Thoracic aorta (tissue), 2 donors: ENCODE measurements at places on chromosomes 2 and 18. TPM values are rescaled to one million over a fixed set of nuclear protein-coding genes. Genes with fewer than 3 reads are reported as not detected.

- no peaks in the 10 kb centered on the region for H3K4me1 ChIP-seq
- H3K4me3 ChIP-seq, result no peak overlapping the region
- no peak overlapping the region for H3K27ac ChIP-seq
- DNase-seq, result no peak
- H3K36me3 ChIP-seq, result no peaks in the 10 kb centered on the region
These were observed 575.9 kb upstream of the ZEB2 start for GRCh38 chr2:145095641-145096435.

- H3K4me1 ChIP-seq, result no peaks in the 10 kb centered on the region
- no peak for DNase-seq
- H3K36me3 ChIP-seq, result no peaks in the 10 kb centered on the region
- H3K27me3 ChIP-seq, result no peaks in the 10 kb centered on the region
- H3K27ac ChIP-seq, result no peak overlapping the region
- no peak overlapping the region for H3K4me3 ChIP-seq
These were observed 318.9 kb upstream of the SYT4 start for GRCh38 chr18:43596105-43596712.

Gene CHRND
- total RNA-seq, result not detected

- H3K27ac ChIP-seq, result no peak overlapping the region
- H3K4me1 ChIP-seq, result peaks cover under 1% of the 10 kb centered on the region
- no peaks in the 10 kb centered on the region for H3K36me3 ChIP-seq
- no peak overlapping the region for H3K4me3 ChIP-seq
- DNase-seq, result no peak
- H3K27me3 ChIP-seq, result no peaks in the 10 kb centered on the region
These were observed 109.0 kb upstream of the STPG4 start for GRCh38 chr2:47264143-47264542.

Gene RUFY4
- total RNA-seq, result not detected

- no peak overlapping the region for H3K27ac ChIP-seq
- H3K36me3 ChIP-seq, result no peaks in the 10 kb centered on the region
- no peaks in the 10 kb centered on the region for H3K27me3 ChIP-seq
- H3K4me1 ChIP-seq, result peaks cover 21% of the 10 kb centered on the region
These were observed 15.2 kb downstream of the NPAS2 start for GRCh38 chr2:100835006-100835659.

Gene SEMA4C
- 66.3 TPM for total RNA-seq

DNA sequence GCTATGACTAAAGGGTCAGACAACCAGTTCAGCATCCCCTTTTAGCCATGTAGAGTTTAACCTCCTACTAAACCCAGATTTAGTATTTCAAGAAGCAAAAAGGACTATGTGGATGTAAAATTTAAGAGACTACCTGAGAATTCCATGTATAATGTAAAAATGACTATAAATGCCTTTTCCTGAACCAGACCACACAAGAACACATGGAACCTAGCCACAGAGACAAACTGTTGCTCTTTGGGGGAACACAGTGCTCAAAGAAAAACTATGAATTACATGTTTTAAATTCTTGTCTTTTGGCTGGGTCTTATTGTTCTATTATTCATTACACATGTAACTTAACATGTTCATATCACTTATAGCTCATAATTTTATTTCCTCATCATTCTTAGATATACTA lies 192.8 kb downstream of the DNER start:
- H3K27me3 ChIP-seq, result no peaks in the 10 kb centered on the region
- H3K27ac ChIP-seq, result no peak overlapping the region
- H3K4me3 ChIP-seq, result no peak overlapping the region
- no peaks in the 10 kb centered on the region for H3K36me3 ChIP-seq
- DNase-seq, result no peak
- H3K4me1 ChIP-seq, result peaks cover 5% of the 10 kb centered on the region

DNA sequence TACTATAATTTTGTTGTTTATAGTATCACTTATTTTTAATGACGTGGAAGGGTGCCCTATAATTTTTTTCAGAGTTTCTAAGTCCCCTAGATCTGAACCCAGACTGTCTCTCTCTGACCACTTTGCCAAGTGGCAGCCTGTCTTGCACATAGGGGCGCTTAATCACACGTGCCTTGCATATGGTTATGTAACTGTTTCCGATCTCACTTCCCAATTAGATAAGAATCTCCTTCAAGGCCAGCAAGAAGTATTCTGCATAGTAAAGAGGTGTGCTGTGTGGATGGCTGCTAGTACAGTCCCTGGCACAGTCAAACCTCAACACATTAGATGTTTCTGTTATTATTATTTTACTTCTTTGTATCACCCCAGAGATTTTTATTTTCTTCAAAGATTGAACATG lies 197.8 kb upstream of the SIX2 start:
- H3K4me3 ChIP-seq, result no peak overlapping the region
- no peaks in the 10 kb centered on the region for H3K36me3 ChIP-seq
- no peaks in the 10 kb centered on the region for H3K27me3 ChIP-seq
- no peak for DNase-seq

DNA sequence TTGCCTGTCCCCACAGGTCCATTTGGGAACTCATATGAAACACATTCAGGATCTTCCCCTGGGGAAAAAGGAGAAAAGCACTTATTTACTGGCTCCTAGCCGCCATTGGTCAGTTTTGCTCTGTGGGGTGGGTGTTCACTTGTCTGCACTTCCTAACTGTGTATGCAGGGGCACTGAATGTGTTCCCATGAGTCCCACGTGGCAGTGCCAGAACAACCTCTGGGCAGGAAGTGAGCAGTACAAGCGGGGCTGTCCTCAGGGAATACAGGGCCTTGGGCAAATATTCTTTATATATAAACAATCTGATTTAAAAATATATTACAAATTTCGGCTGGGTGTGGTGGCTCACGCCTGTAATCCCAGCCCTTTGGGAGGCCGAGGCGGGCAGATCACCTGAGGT lies 21.8 kb upstream of the CTIF start:
- H3K36me3 ChIP-seq, result no peaks in the 10 kb centered on the region
- no peaks in the 10 kb centered on the region for H3K4me1 ChIP-seq
- no peaks in the 10 kb centered on the region for H3K27me3 ChIP-seq
- no peak overlapping the region for H3K4me3 ChIP-seq
- H3K27ac ChIP-seq, result no peak overlapping the region

Gene SCLY
- 13.3 TPM for total RNA-seq

DNA sequence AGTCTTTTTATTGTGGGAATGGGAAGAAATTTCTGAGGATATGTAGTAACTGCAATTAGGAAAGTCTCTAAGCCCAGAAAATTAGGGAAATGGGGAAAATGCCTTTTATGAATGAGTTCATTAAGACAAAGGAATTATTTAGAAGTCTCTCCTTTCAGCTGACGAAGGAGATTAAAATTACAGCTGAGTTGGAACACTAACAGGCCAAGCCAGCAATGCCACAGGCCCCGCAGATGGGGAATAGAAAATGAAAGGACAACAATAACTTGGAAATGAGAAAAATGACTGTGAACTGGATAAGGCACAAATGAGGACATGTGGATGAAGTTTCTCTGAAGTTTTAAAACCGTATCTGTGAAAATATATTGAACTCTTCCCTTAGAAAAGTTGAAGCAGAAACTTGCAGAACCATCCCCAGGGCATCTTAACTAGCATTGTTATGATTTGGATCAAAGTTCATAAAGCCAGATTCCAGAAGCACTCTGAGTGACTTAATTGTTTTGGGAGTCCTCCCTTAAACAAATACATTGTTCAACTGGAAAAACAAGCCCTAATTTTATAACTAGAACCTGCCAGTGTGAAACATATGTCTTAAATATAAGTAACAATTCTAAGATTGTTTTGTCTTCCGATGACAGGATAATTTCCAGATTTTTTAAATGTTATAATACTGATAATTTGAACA lies 51.3 kb downstream of the C2orf76 start:
- H3K4me3 ChIP-seq, result no peak overlapping the region
- H3K4me1 ChIP-seq, result no peaks in the 10 kb centered on the region
- H3K27ac ChIP-seq, result no peak overlapping the region

Gene ABCA12
- total RNA-seq, result 0.14 TPM

- peaks cover 13% of the 10 kb centered on the region for H3K4me1 ChIP-seq
- no peaks in the 10 kb centered on the region for H3K36me3 ChIP-seq
- DNase-seq, result no peak
- no peak overlapping the region for H3K4me3 ChIP-seq
- H3K27ac ChIP-seq, result no peak overlapping the region
- no peaks in the 10 kb centered on the region for H3K27me3 ChIP-seq
These were observed 44.5 kb upstream of the FOSL2 start for GRCh38 chr2:28348149-28348567.

Gene CHST10
- 4.6 TPM for total RNA-seq

DNA sequence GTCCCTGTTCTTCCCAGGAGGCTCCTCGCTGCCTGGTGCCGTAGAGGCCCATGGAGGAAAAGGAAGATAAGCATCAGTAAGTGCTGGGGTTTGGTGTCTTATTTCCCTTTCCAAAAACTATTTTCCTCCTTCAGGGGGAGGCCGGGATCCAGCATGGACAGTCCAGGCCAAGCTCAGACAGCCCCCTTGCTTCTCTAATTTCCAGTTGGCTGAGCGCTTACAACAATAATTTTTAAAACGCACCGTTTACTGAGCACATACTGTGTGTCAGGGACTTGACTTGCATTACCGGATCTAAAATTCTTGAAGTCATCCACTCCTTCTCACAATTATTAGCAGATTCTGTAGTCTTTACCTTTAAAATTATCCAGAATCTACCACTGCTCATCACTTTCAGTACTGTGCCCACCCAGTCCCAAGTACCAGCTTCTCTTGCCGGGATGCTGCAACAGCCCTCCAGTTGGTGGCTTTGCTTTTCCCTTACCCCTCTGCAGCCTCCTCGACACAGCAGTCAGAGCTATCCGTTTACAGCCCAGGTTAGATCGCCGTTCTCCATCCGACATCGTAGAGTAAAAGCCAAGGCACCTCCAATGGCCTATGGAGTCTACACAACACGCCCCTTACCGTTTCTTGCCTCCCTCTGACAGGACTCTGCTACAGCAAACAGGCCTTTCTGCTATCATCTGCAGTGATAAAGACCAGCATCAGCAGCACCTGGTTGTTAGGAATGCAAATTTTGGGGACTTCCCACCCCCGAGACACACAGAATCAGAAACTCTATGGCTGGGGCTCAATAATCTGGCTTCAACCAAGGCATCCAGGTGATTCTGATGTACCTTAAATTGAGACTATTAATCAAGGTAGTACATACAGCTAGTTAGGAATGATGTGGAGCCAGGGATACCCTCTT lies 75.2 kb upstream of the TSPYL6 start:
- peaks cover 8% of the 10 kb centered on the region for H3K4me1 ChIP-seq
- peak overlapping the region; percentile 80 for H3K27ac ChIP-seq
- DNase-seq, result no peak
- H3K36me3 ChIP-seq, result no peaks in the 10 kb centered on the region
- H3K27me3 ChIP-seq, result no peaks in the 10 kb centered on the region
- H3K4me3 ChIP-seq, result peak overlapping the region; percentile 76

- no peak overlapping the region for H3K4me3 ChIP-seq
- no peak for DNase-seq
- no peak overlapping the region for H3K27ac ChIP-seq
- no peaks in the 10 kb centered on the region for H3K27me3 ChIP-seq
- no peaks in the 10 kb centered on the region for H3K36me3 ChIP-seq
- H3K4me1 ChIP-seq, result peaks cover 9% of the 10 kb centered on the region
These were observed 78.2 kb upstream of the CABLES1 start for GRCh38 chr18:23057096-23057495.

DNA sequence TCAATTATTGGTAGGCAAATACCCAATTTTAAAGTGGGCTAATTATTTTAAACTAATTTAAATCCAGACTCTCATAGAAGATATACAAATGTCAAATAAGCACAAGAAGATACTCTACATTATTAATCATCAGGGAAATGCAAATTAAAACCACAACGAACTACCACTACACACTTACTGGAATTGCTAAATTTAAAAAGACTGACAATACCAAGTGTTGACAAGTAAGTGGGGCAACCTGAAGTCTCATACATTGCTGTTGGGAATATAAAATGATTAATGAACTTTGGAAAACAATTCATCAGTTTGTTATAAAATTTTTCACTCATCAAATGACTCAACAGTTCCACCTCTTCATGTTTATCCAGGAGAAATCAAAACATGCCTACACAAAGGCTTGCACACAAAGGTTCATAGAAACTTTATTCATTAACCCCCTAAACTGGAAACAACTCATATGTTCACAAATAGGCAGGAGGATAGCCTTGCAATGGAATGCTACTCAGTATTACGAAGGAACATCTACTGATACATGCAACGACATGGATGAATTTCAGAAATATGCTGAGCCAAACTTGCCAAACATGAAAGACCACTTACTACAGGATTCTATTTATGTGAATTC lies 120.8 kb downstream of the MCFD2 start:
- no peaks in the 10 kb centered on the region for H3K4me1 ChIP-seq
- H3K36me3 ChIP-seq, result no peaks in the 10 kb centered on the region
- no peak overlapping the region for H3K27ac ChIP-seq
- no peak overlapping the region for H3K4me3 ChIP-seq
- H3K27me3 ChIP-seq, result no peaks in the 10 kb centered on the region
- no peak for DNase-seq

Gene NTSR2
- total RNA-seq, result not detected

Gene SF3B6
- 44.1 TPM for total RNA-seq

Gene CGREF1
- total RNA-seq, result 18.8 TPM

Gene CYP1B1
- 83.0 TPM for total RNA-seq

DNA sequence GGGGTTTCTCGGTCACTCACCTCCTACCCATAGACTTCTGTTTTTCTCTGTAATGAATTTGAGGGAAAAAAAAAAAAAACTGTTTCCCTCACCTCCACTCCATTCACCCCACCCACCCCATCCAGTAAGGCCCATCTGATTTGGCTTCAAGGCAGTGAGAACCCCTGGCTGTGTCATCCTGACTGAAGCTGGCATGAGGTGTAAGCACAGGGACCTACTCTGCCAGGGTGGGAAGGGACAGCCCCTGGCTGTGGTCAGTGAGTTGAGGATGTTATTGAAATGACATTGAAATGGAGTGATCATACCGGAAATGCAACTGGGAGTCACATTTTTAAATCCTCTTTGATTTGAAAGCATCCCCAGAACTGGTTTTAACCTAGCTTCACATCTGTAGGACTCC lies 19.1 kb upstream of the BCL2L11 start:
- H3K36me3 ChIP-seq, result no peaks in the 10 kb centered on the region
- H3K27ac ChIP-seq, result no peak overlapping the region
- DNase-seq, result no peak
- H3K4me3 ChIP-seq, result no peak overlapping the region
- no peaks in the 10 kb centered on the region for H3K4me1 ChIP-seq
